ENCODE measurements at places on chromosomes 1 and 21. TPM values are rescaled to one million over a fixed set of nuclear protein-coding genes. Genes with fewer than 3 reads are reported as not detected.

VSIG8 gene
- total RNA-seq, result not detected

IGFN1 gene
- 0.41 TPM for total RNA-seq

TNFRSF4 gene
- total RNA-seq, result 0.13 TPM

GOLPH3L gene
- 14.0 TPM for total RNA-seq

OR2L3 gene
- total RNA-seq, result not detected

GOLT1A gene
- 3.3 TPM for total RNA-seq

KDF1 gene
- total RNA-seq, result 0.34 TPM

HUNK gene
- 1.4 TPM for total RNA-seq

FAM177B gene
- total RNA-seq, result not detected

PHGDH gene
- total RNA-seq, result 81.4 TPM

C1orf21 gene
- 9.9 TPM for total RNA-seq

GUCA2B gene
- 0.37 TPM for total RNA-seq

OR6F1 gene
- total RNA-seq, result not detected

SLC22A15 gene
- 0.58 TPM for total RNA-seq

ADAM30 gene
- total RNA-seq, result not detected

C1orf74 gene
- 1.1 TPM for total RNA-seq

HES2 gene
- total RNA-seq, result 4.8 TPM

PLEKHG5 gene
- total RNA-seq, result 3.5 TPM

CD1B gene
- not detected for total RNA-seq

CRABP2 gene
- total RNA-seq, result 10.2 TPM

AADACL4 gene
- total RNA-seq, result not detected

HIVEP3 gene
- 3.8 TPM for total RNA-seq

APCS gene
- not detected for total RNA-seq

CELA2A gene
- total RNA-seq, result not detected

CNR2 gene
- total RNA-seq, result 0.01 TPM

CD2 gene
- total RNA-seq, result not detected

BCAR3 gene
- 87.8 TPM for total RNA-seq

KIF2C gene
- total RNA-seq, result 35.1 TPM

RASSF5 gene
- 0.97 TPM for total RNA-seq

MATN1 gene
- 0.02 TPM for total RNA-seq

MTOR gene
- total RNA-seq, result 13.1 TPM

PKLR gene
- 0.02 TPM for total RNA-seq

TRAPPC10 gene
- 19.9 TPM for total RNA-seq

ZNF695 gene
- 2.5 TPM for total RNA-seq

TXLNA gene
- 26.4 TPM for total RNA-seq

KCND3 gene
- not detected for total RNA-seq

EPHB2 gene
- 30.9 TPM for total RNA-seq

SNX7 gene
- 26.4 TPM for total RNA-seq

TGFB2 gene
- total RNA-seq, result 8.6 TPM

GNG5 gene
- 202 TPM for total RNA-seq
